ENCODE measurements at places on chromosomes 2 and 18.

DNA sequence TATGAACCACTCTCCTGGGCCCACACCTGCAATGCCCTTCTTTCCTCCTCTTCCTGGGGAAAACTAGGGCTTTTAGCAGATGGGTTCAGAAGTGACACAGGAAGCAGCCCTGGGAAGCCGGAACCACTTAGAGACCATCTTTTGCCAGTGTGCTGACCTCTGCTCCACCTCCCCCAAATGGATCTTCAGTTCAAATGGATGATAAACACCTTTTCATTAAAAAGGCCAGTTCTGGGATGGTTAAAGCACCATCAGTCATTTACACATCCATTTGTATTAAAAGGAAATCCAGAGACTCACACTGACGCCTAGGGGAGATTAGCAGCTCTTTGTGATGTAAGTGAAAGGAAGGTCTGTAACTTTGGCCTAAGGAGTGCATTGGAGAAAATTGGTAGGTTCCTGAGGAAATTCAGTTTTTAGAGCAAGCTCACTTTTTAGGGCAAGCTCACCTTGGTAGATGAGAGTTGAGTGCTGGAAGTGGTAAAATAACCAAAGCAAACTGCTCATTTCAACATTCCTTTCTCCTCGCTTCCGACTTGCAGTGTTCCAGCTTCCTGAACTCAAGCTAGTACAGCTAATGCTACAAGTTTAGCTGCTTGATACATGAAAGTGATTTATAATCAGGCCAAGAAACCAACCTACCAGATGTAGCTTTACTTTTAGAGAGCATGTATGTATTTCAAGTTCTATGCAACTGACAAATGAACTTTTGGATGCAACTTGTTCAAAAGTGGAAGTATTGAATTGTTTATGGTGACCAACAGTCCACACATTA lies 47.7 kb downstream of the ACTR2 start:
- no peak for DNase-seq

GRCh38 chr18:58638441-58638840 lies 9.6 kb upstream of the ALPK2 start:
- no peak for DNase-seq

DNA sequence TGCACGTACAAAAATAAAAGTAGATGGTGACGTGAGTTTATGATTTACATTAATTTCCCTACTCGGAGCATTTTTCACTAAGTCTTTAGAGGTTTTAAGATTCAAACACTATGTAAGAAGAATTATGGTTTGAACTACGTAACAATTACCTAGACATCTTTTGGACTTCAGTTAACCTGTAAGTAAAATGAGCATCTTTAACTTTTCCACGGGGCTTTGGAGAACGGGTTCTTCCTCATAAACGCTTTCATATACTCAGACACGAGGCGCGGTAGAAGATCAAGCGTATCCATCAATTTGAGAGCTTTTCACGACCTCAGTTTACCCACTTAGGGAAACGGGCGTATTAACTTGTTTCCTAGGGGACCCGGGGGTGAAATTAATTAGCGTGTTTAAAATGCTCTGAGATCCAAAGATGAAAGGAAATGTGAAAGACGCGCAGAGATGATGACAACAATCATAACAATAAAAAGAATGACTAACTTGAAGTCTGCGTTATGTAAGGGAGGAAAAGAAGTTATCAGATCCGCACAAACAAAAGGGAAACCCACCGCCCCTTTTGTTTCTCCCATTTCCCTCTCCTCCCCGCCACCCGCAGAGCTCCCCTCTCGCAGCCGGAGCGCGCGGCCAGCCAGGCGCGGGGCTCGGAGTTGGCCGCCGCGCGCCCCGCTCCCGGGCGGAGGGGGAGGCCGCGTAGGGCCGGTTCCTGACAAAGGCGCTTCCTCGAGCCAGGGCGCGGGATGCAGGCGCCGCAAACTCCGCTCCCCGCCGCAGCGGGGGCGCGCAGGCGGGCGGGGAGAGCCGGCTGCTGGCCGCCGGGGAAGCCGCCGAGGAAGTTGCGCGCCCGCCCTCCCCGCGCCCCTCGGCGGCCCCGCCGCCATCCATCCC lies 807 bp downstream of the PELI1 start:
- DNase-seq = peak; percentile 46

DNA sequence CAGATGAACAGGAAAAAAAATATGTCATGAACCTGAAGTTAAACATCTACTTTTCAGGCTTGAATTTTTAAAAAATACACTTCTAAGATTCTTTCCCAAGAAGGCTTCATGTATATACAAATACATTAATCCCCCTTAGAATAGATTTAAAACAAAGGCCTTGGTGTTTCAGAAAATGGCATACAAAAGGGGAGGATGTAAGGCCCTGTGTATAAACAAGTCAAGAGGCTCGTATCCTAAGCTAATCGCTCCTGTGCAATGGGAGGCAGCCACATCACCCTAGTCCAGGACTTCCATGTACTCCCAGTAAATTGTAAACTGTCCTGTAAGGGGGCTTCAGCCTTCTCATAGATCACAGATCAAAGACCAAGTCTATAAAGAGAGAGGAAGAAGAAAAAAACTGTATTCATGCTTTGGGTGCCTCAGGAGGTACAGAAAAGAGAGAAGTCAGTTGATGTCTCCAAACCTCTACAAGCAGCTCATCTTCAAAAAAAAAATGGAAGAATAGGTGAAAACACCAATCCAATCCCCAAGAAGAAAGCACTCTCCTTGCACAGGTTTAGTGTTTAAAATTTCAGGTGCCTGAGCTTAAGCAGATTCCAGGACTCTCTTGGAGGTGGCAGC lies 53.9 kb downstream of the ANKRD44 start:
- no peak for DNase-seq

- no peak for DNase-seq
Observed at GRCh38 chr18:79867666-79868065, 69.9 kb downstream of the KCNG2 start.

DNA sequence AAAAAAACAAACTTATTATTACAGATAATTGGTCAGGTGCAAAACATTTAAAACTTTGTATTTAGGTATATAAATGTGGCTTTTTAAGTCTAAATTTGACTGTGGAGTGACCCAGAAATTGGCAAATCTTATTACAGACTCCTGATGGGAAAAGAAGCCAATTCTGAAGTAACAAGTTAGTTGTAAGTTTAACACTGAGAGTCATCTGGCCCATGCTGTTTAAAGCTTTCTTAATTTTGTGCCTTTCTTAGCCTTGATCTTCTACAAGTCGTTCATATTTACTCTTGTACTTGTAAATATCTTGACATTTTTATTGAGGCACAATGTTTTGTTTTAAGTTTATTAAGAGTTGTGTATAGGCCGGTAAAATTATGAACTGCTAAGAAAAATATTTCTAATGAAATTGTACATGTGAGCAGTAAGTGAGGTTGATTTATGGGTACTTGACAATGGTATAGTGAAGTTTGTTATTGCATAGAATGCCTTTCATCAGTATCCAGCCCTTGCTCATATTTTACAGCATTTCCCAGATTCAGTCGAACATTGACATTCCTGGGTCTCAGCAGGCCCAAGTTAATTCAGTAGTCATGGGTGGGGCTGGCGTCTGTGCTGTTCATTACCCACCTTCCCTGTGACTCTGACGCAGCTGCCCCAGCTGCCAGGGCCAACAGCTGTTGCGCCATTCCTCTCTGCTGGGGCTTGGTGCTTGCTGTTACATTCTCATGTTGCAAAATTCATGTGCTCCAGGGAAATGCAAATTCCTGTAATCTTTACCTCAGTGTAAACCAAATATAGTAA lies 121.4 kb downstream of the ZNF236 start:
- no peak for DNase-seq

DNA sequence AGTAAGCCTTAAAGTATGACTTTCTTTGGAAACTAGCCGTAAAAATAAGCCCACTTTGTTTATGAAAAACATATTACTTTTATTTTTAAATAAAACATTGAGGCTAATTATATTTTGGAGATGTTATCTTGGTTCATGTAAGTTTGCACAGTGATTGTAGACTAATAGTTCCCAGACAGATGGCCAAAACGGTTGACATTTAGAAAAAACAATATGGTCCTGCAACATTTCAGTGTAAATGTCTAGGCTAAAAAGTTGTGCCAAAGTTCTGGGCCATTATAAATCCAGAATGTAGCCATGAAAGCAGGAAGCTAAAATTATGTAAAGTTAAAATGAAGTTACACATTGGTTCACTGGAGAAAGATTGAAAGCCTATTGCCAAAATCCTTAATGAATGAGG lies 43.6 kb downstream of the SLC5A7 start:
- DNase-seq = no peak

GRCh38 chr2:1731447-1731962 lies 12.8 kb downstream of the PXDN start:
- peak; percentile 98 for DNase-seq

DNA sequence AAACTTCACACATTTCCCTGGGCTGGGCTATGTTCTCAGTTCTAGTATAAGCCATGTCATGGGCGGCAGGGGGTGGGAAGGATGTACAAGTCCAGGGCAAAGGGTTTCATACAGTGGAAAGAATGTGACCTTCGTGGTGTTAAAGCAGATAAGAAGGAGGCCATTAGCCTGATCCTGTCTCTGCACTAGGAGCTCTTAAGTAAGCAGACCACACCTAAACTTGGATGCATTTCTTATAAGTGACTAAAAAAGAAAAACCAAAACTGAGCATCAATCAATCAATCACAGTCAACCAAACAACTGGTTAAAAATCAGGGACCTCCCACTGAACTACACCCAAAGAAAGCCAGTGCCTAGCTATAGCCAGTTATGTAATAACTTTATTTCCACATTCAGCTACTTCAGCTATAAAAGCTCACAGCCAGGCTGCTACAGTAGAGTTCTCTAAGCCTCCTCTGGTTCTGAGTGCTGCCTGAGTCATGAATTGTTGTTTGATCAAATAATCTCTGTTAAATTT lies 46.8 kb upstream of the RIOK3 start:
- no peak for DNase-seq

GRCh38 chr2:63034526-63034925 lies 16.1 kb upstream of the OTX1 start:
- DNase-seq = no peak

DNA sequence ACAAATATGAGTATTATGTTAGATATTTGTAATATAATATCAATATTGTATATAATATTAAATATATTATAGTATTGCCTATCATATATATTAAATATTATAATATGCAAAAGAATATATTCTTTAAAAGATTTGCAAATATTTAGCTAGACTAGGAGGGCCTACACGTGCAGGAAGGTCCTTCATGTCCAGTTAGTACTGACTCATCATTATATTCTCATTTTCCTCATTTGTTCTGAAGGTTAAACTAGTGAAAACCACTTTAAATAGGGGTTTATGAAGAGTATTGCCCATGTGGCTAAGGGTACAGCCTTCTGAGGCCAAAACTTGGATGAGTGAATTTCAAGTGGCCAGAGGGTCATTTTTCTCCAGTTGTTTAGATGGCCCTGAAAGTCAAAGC lies 293.0 kb upstream of the VRK2 start:
- no peak for DNase-seq

DNA sequence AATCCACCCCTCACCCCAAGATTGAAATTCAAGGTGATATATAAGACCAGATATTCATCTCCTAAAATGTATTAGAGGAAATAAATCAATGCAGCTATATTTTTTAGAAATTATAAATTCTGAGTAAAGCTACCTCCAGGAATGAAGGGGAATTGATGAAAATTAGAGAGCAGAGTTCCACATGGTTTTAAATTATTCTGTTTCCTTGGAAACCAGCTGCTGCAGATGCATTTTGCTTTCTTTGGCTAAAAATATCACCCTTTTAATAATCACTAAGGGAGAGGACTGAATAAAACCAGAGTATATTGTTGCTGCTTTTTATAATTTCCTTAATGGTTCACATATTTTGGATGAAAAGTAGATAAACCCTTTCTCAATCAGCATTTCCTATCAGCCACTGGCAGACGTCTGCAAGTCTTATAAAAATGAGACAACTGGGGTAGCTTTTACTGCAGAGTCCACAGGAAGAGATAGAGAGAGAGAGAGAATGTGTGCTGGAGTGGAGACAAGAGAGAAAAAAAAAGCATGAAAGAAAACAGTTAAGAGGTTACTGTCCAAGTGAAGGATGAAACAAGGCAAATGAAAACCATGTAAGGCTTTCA lies 2.0 kb downstream of the CSRNP3 start:
- DNase-seq = no peak
